ENCODE measurements at places on chromosomes 6 and 20. TPM values are rescaled to one million over a fixed set of nuclear protein-coding genes. Genes with fewer than 3 reads are reported as not detected.

DNA sequence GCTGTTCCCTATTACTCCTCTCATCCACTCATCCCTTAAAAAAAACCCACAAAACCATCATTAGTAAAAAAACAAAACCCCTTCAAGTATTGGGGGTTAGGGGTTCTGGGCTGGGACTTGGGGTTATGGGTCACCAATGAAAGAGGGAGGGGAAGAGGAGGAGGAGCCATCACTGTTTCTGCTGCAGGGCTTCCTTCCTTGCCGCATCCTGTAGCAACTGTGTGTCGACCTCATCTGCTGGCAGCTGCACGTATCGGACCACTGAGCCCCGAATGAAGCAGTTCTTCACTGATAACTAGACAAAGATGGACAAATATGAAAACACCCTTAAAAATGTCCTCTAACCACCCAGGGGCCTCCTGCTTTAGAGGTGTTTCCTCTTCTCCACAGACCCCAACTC, 2.0 kb upstream of the VARS1 start:
- DNase-seq, result no peak

GRCh38 chr20:52787962-52788361, 184.2 kb upstream of the TSHZ2 start:
- no peak for DNase-seq

BANF2 gene
- not detected for total RNA-seq

FAM162B gene
- 0.29 TPM for total RNA-seq

- no peak for DNase-seq
These were observed 34.6 kb upstream of the PTGIS start for GRCh38 chr20:49602345-49603208.

POU5F1 gene
- total RNA-seq, result 5.6 TPM

BNIP5 gene
- total RNA-seq, result not detected

MAFB gene
- total RNA-seq, result 0.97 TPM

DNA sequence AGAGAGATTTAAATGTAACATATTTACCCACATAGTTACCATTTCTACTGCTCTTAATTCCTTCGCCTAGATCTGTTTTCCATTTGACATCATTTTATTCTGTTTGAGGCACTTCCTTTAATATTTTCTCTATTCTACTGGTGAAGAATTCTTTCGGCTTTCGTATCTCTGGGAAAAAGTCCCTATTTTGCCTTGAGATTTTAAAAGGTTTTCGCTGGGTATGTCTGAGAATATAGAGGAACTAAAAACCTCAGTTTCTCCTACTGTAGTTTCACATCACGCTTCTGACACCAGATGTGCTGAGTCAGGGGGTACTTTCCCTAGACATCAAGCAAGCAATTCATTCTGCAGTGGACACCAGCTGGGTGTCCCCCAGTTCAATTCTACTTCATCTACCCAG, 61.7 kb downstream of the E2F3 start:
- no peak for DNase-seq

RAET1L gene
- total RNA-seq, result 0.36 TPM

TREM2 gene
- total RNA-seq, result not detected

DNA sequence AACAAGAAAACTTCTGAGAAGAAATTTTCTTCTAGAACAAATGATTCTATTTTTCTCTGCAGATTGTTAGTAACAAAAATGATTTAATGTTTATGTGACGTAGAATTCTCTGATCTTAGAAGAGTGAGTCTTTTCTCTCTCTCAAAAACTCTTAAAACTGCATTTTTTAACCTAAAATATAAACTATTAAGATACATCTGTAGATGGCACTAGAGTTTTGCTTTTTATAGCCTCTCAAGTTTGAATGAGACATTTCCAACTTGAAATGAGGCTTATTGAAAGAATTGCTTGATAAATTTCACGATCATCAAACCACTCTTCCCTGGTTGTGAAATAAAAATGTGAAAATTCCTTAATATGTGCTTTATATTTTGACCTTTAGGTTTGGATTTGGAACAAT, 53.8 kb downstream of the PHF3 start:
- DNase-seq, result no peak

RUNX2 gene
- 11.8 TPM for total RNA-seq

CRISP3 gene
- not detected for total RNA-seq

SHLD1 gene
- 2.8 TPM for total RNA-seq

RIPPLY2 gene
- 5.4 TPM for total RNA-seq

Measured in Daoy (cell line).